ENCODE measurements at places on chromosomes 5 and 9.

GRCh38 chr9:112861638-112862555, 28.8 kb downstream of the SLC46A2 start:
- DNase-seq, result no peak

- no peak for DNase-seq
Observed at GRCh38 chr9:21690561-21690960, 111.9 kb upstream of the MTAP start.

GRCh38 chr5:52964138-52964537, 25.0 kb upstream of the ITGA2 start:
- DNase-seq, result no peak

- no peak for DNase-seq
Observed at GRCh38 chr9:99577351-99577750, 244.3 kb upstream of the NR4A3 start.

- no peak for DNase-seq
Observed at GRCh38 chr9:93116072-93116961, 17.7 kb downstream of the NINJ1 start.
